ENCODE measurements at places on chromosomes 3 and 15.

DNA sequence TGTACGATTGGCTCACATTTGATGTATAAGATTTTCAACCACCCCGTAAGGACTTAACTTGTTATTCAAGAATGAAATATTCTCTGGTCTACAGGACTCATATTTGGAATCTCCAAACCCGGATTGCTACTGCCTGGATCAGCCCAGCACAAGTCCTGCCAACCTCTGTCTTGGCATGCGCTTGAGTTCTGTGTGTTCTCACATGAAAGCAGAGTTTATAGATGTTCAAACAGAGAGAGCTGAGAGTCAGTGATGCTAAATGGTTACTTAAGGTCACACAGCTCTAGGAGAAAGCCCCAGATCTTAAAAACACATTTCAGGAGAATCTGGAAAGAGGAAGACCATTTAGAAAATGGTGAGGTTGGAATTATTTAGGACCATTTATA is 268.0 kb upstream of the TBL1XR1 start:
- no peak for DNase-seq

DNA sequence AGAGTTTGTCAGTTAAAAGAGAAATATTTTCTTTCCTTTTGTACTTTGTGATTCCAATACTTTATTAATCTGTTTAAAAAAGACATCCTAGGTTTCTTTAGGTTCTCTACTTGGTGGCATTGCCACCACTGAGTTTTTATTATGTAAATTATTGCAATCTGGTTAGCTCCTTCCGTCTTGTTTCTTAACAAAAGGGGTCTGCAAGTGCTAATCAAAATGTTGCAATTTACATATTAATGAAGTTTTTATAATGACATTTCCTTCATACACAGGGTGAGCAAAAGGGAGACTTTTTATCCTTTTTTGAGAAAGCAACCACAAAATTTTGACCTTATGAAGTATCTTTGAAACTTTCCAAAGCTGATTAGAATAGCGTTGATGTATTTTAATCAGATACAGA is 1307.3 kb downstream of the ROBO2 start:
- no peak for DNase-seq

DNA sequence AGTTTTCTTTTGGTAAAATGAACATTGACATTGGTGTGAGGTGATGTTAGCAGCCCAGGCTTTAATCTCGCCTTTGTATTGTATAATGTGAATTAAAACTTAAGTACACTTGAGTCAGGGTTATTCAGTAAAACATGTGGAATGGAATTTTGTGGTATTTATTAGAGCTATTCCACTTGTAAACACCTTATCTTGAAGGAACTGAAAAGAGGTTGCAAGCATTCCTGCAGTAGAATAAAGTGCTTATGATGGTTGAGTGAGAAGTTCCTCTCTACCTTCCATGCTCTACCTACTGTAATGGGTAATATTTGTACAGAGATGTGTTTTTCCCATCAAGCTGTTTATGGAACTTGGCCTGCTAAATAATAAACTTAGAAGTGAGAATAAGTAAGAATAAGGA is 36.1 kb downstream of the HMG20A start:
- no peak for DNase-seq

DNA sequence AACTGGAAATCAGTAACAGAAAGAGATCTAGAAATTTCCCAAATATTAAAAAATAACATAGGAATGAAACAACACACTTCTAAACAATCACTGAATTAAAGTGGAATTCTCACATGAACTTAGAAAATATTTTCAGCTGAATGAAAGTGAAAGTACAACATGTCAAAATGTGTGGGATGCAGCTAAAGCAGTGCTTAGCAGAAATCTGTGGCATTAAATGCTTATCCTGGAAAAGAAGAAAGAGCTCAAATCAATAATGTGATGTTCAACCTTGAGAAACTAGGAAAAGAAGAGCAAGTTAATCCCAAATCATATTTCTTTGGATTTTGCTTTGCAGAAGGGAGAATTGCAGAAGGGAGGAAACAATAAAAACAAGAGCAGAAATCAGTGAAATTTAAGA is 98.2 kb upstream of the NR2E3 start:
- DNase-seq = no peak

GRCh38 chr3:179590669-179591068 is 13.8 kb downstream of the MRPL47 start:
- DNase-seq = no peak

- DNase-seq = peak; percentile 69
These were observed 151.5 kb downstream of the LRRK1 start for GRCh38 chr15:101070502-101071273.

DNA sequence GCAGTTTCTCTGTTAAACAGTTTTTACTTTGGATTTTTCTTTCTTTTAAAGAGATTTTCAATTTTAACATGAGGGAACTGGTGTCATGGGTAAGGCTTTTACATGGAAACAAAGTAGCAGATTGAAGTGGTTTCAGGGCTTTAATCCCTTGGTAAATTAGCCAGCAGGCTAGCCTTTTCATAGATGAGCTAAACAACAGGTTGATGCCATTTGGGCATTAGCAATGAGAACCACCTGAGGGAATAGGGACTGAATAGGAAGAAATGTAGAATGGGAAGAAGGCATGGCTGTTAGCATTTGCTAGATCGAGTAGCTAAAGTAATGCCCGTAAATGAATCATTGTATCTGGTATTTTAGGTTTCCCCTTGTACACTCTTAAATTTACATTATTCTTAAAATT is 165.5 kb upstream of the MLF1 start:
- DNase-seq = no peak

GRCh38 chr3:161406594-161407555 is 35.6 kb upstream of the SPTSSB start:
- DNase-seq = no peak

DNA sequence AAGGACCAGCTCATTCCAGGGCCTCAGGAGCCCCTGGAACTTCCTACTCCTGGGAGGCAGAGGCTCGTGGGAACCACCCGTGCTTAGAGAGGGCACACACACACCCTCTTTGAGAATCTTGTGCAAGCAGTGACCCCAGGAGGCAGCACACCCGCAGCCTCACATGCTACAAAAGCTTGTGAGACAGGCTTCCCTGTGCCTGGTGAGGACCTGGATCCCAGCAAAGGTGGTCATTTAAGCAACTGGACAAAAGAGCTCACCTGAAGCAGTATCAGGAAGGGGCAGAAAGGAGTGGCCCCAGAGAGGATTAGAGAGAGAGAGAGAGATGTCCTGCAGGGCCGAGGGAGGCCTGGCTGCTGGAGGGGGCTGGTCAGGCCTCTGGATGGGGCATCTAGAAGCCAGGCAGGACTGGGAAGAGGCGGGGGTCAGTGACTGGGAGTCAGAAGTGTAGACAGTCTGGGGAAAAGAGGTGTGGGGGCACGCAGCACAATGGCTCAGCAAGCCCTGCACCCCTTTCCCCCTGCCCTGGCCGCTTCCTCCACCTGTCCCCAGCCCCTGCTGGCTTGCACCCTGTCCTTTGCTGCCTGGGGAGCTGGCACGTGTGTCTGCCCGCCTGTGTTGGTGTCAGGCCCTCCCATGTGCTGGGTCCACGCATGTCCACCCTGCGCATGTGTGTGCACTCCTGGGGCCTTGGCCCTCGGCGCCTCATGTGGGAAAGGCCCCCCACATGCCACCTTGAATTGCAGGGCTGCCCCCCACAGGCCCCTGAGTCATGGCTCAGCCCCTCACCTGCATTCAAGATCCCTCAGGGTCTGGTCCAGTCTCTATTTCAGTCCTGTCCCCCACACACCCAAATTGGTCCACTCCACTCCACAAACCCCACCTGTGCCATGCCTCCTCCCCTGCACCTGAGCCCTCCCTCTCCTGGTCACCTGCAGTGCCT is 36.9 kb downstream of the TSPAN3 start:
- DNase-seq = no peak

GRCh38 chr3:111882799-111883198 is 23.7 kb downstream of the PHLDB2 start:
- no peak for DNase-seq

GRCh38 chr3:24704496-24704895 is 209.8 kb upstream of the THRB start:
- peak; percentile 73 for DNase-seq

- peak; percentile 22 for DNase-seq
These were observed 45.2 kb downstream of the CMC1 start for GRCh38 chr3:28286595-28286994.

DNA sequence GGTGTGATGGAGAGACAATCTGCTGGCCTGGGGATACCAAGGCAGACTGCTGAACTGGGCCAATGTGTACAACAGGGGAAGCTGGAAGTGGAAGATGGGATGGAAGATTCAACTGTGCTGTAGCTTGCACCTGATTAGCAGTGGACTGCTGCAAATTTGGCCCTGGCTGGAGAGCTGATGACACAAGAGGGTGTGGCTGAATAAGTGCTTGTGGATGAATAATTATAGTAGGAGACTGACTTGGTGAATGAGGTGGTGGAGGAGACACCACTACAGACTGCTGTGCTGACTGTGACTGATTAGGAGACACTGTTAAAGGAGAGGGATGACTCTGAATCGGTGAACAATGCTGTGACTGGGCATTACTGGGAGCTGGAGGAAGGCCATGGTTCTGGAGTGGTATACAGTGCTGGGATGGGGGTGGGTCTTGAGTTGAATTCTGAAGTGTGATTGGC is 52.5 kb downstream of the PHC3 start:
- DNase-seq = peak; percentile 32

DNA sequence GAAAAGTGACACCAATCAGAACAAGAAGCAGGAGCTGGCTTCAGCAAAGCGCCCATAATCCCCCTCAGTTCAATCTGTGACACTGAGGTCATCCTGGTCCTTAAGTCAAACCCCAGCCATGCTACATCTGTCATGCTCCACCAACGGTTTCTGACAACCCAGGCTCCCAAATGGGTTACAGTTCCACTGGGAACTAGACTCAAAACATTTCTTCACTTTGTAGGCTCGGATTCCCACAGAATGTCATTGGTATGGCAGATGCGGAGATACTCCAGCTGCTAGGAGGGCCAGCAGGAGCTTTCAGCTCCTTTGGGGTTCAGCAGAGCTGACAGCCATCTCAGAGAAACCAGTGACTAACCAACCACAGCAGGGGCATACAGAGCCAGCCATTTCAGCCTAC is 48.9 kb downstream of the SUMF1 start:
- DNase-seq = no peak

- peak; percentile 30 for DNase-seq
These were observed 1.5 kb downstream of the ARHGEF3 start for GRCh38 chr3:56800130-56800831.

DNA sequence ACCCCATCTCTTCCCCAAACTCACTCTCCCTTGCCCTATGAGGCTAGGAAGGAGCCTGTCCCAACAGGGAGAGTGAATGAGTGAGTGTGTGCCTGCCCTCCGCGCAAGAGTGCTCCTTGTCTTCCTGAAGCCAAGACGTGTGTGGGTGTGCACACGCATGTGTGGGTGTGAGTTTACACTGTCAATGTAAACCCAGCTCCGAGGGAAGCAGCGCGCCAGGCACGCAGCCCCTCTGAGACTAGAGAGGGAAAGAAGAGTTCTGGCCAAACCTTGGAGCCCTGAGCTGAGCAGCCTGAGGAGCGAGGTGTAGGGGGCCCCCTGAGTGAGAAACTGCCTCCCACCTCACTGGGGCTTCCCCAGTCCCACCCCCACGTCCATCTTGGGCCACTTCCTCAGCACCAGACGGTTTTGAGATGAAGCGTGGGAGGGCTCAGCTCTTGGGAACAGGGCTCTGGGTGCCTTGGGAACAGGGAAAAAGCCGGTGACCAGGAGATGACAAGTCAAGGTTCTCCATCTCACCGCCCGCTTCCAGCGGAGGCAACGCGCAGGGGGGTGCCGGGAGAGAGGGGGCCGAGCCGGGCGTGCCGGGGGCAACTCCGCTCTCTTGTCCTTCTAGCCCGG is 5.1 kb downstream of the MECOM start:
- DNase-seq = no peak

DNA sequence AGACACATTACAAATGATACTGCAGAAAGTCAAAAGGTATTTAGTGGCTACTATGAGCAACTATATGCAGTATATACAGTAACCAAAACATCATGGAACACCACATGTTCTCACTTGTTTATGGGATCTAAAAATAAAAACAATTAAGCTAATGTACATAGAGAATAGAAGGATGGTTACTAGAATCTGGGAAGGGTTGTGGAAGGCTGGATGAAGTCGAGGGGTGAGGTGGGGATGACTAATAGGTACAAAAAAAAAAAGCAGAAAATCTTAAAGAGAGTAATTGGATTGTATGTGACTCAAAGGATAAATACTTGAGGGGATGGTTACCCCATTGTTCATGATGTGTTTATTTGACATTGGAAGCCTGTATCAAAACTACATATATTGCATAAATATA is 848.8 kb upstream of the GBE1 start:
- DNase-seq = peak; percentile 9

DNA sequence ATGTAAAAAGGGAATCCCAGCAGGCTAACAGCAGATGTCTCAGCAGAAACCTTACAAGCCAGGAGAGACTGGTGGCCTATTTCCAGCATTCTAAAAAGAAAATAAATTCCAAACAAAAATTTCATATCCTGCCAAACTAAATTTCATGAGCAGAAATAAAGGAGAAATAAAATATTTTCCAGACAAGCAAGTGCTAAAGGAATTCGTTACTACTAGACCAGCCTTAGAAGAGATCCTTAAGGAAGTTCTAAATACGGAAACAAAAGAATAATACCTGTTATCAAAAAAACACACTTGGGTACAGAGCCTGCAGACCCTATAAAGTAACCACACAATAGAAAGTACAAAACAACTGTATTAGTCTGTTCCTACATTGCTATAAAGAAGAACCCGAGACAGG is 41.4 kb downstream of the HDGFL3 start:
- no peak for DNase-seq
